ENCODE measurements at places on chromosomes 1 and 21.

DNA sequence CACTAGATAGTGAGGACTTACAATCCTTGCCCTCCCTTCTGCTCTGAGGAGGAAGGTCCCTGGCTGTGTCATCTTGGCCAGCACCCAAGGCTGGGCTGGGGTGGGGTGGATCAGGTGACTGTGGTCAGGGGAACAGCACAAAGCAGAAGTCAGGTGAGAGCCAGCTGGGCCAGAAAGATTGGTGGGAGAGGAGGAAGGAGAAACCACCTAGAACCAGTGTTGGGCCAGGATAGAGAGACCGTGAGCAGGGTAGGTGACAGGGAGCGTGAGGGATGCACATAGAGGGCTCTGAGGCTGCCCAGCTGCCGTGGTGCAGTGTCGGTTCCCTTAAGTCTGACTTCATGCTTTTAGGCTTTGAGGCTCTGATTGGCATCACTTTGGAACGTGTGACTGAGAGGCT is 22.7 kb downstream of the NCF2 start:
- DNase-seq: peak; percentile 54

DNA sequence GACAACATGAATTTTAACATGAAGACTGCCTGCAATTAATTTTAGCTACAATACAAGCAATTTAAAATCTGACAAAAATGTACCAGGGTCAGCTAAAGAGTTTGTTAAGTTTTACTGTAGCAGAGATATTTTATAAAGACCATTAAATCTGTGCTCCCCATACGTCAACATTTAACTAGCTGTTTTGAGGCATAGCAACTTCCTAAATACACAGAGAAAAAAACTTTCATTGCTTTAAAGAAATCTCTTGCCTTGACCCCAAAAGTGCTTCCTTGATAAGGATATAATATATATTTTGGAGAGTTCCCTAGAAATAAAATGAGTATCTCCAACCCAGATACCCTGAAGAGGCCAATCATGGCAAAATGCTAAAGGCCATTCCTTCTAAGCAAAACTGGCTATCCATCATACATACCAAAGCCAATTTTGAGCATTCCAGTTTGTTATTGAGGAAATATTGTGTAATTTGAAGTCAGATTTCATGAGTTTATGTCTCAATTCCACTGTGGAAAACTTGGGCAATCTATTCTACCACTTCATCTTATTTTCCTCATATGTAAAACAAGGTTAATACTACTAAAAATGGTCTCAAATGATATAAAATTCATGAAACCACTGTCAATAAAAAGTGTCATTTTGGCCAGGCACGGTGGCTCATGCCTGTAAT is 19.1 kb downstream of the ASPM start:
- no peak for DNase-seq

- no peak for DNase-seq
Observed at GRCh38 chr1:21707891-21708290, 38.7 kb upstream of the RAP1GAP start.

GRCh38 chr1:202018468-202019234 is 8.3 kb downstream of the ELF3 start:
- peak; percentile 52 for DNase-seq

- no peak for DNase-seq
Observed at GRCh38 chr1:227712648-227713047, 22.5 kb downstream of the JMJD4 start.

Measured in foreskin keratinocyte (primary cell).